ENCODE measurements at places on chromosomes 5 and 9. TPM values are rescaled to one million over a fixed set of nuclear protein-coding genes. Genes with fewer than 3 reads are reported as not detected.

The ANKRD18B gene
- total RNA-seq = 1.1 TPM

The SPATA31C2 gene
- total RNA-seq = not detected

The LIX1 gene
- 0.15 TPM for total RNA-seq

The IRX2 gene
- 0.27 TPM for total RNA-seq

The FNIP1 gene
- total RNA-seq = 24.2 TPM

The MLANA gene
- total RNA-seq = not detected

The PCDHB8 gene
- 6.1 TPM for total RNA-seq

The GFPT2 gene
- total RNA-seq = 27.3 TPM

The TERT gene
- total RNA-seq = not detected

The NOXA1 gene
- 2.5 TPM for total RNA-seq

The WHRN gene
- 7.0 TPM for total RNA-seq

The RASGRF2 gene
- 9.6 TPM for total RNA-seq

The RHOBTB3 gene
- total RNA-seq = 101 TPM

The ZFP2 gene
- 1.2 TPM for total RNA-seq

DNA sequence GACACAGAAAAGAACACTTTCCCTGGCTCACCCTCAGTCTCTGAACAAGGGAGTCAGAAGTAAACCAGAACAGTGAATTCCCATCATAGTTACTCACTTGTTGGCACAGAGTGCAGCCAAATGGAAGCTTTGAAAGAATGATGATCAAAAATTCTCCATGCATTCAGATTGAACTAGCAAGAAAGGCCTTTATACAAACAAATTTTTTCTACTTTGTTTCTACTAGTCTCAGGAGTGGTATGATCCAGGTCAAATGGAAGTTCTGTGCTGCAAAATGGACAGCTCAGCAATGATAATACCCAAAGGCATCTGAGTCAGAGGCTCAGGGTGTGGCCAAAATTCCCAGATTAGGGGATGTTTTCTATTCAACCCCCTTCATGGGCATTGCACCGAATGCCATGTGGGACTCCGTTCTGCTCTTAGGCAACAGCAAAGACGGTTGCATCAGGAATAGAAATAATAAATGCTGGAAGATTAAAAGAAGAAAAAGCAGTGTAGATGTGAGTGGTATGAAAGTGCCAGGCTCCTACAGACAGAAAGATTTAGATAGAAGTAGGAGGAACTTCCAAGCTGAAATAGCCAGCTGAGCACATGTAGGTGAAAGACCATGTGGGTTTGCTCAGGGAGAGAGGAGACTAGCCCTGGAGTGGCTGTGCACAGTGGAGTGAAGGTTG, 24.0 kb upstream of the ASPN start:
- peak; percentile 57 for DNase-seq

- DNase-seq = no peak
These were observed 304.3 kb upstream of the ARRDC3 start for GRCh38 chr5:91687430-91687829.

- no peak for DNase-seq
These were observed 111.8 kb downstream of the ACTL7B start for GRCh38 chr9:108743901-108744371.

- DNase-seq = no peak
These were observed 26.8 kb upstream of the IER5L start for GRCh38 chr9:129204840-129205239.

DNA sequence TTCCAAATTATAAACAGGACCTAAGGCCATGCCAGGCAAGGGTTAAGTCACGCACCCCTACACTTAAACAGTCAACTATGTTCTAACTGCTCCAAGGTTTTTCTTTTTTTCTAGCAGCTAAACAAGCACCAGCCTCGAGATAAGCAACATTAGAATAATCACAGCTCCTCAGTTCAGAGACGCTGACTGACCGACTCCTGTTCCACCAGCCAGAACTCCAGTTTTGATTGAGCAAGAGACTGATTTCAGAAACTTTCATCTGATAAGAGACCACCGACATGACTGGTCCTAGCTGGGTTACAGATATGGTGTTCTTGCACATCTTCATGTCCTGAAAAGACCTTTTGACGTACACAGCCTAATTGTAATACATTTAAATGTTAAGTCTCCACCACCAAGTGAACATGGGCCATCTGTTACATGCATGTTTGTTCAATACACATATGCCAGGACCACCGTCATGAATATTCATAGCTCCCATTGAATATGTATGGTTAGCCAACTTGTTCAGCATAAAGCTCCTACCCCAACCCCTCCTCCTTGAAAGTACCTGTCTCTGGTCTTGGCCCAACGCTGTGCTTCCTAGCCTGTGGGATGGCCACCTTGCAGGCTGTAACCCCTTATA, 23.7 kb upstream of the OTULINL start:
- DNase-seq = no peak

DNA sequence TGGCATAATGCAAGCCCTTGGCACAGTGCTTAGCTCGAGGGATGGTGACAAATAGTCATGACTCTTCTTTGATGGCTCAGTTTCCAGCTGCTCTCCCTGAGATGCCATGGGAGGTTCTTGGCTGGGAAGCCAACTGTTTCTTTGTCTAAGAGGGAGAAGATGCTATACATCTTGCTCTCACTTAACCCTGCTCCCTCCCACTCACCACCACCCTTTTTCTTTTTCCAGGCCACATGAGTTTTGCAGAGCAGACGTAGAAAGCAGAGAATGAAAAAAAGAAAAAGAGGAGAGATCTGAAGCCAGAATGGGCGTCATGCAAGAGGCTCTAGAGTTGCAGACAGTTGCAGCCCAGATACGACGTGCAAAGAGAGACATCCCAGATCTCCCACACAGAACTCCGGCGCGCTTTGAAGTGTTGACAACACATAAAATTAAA, 160.5 kb downstream of the FGF18 start:
- DNase-seq = peak; percentile 48

DNA sequence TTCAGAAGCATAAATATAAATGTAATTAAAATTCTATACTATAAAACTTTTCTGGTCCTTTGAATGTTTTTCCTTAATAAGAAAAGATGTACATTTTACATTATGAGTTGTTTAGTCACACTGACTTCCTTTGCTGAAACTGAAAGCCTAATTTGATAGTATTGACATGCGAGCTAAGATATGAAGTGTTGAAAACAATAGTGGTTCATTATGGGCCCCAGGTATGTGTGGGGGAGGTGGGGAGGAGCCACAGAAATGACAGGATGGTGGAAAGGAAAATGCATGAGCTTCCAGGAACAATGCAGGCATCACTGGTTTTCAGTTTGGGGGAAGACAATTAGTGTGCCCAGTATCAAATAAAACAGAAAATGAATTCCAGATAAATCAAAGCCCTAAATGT, 35.4 kb upstream of the RLN1 start:
- no peak for DNase-seq

- DNase-seq = no peak
These were observed 131.8 kb downstream of the PCSK5 start for GRCh38 chr9:76022317-76022716.

GRCh38 chr5:100232736-100233135, 302.4 kb upstream of the FAM174A start:
- no peak for DNase-seq

DNA sequence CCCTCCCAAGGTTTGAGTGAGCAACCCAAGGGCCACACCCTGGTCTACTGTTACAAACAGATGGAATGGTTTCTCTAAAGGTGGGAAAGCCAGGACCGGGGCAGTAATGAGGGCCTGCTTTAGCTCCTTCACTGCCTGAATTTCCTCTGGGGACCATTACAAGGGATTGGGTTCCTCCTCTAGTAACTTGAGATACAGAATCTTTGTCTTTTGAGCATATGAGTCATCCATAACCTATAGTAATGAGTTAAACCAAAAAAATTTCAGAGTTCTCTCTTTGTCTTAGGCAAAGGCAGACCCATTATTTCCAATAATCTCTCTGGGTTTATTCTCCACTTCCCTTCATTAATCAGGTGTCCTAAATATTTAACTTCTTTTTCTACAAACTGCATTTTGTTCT, 618.8 kb downstream of the HINT1 start:
- DNase-seq = no peak

- DNase-seq = no peak
These were observed 970.8 kb downstream of the DTWD2 start for GRCh38 chr5:118017536-118017935.

DNA sequence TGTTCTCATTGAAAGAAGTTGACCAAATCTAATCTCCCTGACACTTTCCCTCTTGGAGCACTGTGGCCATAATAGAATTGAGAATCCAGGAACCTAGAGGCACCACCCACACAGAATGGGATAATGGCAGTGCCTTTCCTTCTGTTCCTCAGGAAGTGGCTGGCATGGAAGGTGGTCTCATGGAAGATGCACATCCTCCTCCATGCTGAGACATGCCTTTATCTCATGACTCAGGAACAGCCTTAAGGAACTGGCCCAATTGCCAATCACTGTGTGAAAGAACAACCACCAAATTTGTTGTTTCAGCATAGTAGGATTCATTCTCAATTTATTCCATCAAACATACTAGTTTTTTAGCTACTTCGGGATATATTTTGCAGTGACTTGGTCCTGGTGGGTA, 137.5 kb upstream of the RASGRF2 start:
- no peak for DNase-seq

GRCh38 chr9:73577848-73578247, 426.2 kb downstream of the ANXA1 start:
- no peak for DNase-seq

DNA sequence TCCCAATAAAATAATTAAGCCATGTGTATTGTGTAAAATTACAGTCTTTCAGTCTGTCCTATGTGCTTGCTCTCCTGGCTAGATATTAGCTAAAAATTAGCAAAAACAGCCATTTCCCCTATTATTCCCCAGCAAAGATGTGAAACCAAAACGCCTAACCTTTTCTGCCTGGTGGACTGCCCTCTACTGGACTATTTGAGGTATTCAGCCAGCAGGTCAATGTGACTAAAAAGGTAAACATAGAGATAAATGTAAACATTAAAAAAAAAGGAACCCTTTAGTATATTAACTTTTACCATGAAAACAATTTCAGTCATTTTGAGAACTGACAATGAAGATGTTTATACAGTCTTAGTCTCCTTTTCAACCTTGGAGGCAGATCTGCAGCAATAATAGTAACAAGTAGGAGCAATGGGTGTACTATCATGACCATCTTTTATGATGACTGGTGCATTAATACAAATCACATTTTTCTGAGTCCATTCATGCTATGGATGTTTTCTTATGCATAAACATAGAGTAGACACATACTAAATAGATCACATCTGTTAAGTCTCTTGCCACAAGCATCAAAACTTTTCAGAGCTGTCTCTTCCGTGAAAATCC, 10.1 kb downstream of the ATG12 start:
- DNase-seq = no peak

DNA sequence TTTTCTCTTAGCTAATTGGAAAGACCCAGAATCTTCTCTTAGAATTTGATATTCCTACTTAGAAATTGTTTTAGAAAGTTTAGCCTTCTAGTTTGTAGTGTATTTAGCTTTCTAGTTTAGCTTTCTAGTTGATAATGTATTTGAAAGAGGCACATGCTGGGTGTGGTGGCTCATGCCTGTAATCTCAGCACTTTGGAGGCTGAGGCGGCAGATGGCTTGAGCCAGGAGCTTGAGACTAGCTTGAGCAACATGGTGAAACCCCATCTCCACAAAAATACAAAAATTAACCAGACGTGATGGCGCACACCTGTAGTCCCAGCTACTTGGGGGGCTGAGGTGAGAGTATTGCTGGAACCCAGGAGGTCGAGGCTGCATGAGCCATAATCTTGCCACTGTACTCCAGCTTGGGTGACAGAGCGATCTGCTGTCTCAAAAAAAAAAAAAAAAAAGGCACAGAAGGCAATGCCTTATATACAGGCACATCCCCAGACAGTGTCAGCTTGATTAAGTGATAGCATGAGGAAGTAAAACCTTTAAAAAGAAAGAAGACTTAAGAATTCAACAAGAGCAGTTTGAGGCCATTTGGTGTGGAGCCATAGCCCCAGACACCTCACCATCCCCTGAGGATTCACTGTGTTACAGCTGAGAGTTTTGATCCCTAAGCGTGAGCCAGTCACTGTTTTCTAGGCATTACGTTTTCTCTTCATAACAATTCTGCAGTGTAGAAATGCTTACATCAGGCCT, 34.6 kb downstream of the ZSWIM6 start:
- DNase-seq = no peak

DNA sequence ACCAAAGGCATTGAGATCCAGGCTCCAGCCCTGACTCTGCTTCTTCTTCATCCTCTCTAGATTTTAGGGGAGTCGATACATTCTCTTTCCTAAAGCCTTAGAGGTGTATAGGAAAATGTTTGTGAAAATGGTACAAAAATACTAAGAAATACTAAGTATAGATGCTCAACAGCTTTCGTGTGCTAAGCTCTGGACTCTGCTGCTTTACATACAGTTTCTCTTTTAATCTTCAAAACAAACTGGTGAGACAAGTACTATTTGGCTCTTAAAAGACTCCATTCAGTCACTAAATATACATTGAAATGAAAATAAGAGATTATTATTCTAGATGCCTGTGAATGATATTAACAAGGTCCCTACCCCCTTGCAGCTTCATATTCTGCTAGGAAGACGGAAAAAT, 174.5 kb upstream of the TRPM3 start:
- DNase-seq = no peak

DNA sequence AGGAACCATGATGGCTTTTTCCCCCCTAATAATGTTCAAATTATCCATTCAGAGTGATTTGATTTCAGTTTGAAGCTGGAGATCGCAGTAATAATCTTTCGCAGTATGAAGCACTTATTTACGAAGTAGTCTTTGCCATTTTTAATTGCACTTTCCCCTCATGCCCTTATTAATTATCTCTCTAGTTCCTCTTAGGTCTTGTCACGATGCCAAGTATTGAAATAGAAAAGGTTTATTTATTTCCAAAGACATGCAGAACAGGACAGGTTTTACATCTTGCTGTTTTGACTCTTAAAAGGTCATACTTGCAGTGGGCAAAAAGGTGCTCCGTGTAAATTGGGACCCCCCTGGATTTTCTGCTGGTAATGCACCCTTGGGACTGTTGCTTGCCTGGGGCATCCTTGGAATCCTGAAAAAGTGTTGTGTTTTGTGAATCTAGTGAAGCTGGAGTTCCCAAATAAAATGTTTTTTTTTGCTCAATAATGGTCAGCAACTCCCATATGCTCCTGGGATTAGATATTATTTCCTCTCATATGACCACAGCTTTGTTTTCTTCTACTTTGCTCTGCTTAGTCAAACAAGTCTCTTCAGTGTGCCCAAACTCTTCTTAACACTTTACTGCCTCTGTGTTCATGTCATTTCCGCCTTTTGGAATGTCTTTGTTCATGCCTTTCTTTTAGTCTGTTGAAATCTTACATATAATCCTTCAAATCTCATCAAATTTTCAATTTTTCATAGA, 278.3 kb downstream of the TMEM38B start:
- DNase-seq = no peak

DNA sequence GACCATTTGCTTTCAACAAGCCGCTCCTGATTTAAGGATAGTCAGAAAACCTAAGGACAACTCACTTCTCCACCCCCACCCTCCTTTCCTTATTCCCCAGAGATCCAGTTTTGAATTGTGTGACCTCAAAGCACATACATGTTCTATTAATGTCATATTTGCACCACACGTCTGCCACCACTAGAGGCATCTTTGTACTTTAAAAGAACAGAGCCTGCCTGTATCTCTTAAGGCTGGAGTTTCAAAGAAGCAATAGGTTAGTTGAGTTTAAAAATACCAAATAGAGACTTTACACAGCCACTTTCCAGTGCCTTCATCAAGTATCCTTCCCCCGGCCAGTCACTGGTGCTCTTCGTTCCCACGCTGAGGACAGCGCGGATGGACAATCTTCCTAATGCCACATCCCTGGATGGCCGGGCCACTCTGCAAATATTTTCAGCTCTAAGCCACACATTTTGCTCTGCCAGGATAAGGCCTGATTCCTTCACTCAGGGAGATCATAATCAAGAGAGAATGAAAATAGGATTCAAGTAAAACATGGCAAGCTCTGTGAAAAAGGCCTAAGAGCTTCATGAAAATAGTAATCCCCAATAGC, 146.3 kb downstream of the SNCAIP start:
- no peak for DNase-seq
